NCI-H2081 (cell line): ENCODE measurements at places on chromosomes 5 and 9.
A peak's percentile ranks its signal among the peaks of the same experiment; 100 is the strongest.

DNA sequence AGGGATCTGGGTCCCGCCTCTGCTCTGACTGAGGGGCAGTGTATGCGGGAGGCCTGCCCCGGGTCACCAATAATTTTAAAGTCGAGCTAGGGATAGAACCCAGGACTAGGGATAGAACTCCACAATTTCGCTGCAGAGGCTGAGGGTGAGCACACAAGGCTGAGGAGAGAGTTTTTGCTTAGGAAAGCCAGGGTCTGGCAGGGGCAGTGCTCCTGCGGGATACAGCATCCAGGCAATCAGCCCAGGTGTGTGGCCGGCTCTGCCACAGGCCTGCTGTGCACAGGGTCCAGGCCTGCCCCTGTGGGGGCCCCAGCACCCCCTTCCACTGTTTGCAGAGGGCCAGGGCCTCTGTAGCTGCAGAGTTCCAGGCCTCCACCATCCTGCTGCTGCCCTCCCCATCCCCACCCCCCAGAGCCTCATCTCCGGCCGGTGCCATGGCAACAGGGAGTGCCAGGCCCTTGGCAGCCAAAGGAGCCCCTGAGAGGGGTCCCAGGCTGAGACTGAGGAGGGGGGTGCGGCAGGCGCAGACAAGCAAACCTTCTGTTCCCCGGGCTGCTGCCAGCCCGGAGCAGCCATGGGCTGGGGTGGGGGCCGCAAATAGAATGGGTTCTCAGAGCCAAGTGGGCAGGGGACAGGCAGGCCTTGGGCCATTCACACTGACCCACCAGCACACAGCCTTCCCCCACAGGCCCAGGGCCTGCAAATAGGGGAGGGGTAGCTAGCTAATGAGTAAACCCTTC is 8.6 kb downstream of the PDGFRB start:
- DNase-seq = no peak

GRCh38 chr9:127153501-127153900 is 31.1 kb upstream of the ANGPTL2 start:
- no peak for DNase-seq

- DNase-seq = no peak
These were observed 508 bp downstream of the MOCS2 start for GRCh38 chr5:53109056-53109442.

DNA sequence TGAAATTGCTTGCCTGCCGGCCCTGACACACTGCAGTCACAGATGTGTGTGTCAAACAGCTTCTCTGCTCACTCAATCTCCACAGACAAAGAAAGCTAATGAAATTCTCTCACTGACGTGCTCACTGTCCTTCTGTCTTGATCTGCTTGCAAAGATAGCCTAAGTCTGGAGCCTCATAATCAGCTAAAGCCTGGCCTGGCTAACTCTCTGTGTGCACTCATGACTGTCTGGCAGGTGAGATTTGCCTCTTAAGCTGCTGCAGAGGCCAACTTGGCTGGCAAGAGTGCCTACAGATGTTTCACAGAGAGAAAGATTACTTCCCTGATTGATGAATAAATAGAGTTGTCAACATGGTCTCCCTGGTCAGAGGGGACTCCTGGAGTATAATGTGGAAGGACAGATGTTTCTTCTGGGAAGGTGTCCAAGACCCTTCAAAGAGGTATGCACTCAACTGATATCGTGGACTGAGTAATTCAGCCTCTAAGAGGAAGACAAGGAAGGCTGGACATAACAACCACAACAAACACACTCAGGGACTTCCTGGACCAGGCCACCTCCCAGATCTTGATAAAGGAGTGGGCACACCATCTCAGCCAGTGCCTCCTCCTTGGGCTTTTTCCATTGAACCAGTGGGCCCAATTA is 362.0 kb downstream of the SPOCK1 start:
- peak; percentile 17 for DNase-seq

DNA sequence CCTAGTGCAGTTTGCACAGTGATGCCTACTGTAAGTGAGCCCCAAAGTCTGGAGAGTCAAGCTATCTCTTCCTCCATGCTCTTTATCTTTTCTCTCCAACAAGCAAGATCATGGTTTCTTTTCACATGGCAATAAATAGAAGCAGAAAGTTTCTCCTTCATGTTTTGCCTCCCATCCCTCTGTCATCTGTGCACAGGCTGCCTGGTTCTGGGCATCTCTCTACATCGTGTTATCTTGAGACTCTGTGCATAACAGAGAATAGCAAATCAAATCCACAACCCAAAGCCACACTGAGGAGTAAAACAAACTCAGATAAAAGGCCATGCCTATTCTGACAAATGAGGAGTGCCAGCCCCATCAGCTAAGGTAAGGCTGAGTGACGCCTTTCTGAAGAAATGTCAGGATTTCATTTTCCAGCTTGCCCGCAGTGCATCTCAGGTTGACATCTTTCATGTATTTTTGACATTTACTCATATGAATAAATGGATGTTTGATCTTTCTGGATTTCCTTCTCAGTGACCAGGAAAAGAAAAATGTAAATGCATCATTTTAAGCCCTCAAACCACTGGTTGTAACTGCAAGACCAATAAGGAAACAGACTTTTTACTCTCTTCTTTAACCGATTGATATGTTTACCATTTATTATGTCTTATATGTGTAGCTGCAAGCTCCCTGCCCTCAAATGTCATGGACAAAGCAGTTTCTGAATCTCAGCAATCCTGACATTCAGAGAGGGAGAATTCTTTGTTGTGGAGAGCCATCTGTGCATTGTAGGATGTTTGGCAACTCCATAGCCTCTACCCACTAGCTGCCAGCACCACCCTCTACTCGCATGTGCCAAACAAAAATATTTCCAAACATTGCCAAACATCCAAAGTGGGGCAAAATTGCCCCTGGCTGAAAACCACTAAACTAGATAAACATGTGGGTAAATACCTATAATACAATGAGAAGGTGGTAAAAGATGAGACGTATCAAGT is 49.2 kb upstream of the ACO1 start:
- no peak for DNase-seq

- peak; percentile 70 for DNase-seq
These were observed 84.5 kb downstream of the RFX3 start for GRCh38 chr9:3441197-3441816.

DNA sequence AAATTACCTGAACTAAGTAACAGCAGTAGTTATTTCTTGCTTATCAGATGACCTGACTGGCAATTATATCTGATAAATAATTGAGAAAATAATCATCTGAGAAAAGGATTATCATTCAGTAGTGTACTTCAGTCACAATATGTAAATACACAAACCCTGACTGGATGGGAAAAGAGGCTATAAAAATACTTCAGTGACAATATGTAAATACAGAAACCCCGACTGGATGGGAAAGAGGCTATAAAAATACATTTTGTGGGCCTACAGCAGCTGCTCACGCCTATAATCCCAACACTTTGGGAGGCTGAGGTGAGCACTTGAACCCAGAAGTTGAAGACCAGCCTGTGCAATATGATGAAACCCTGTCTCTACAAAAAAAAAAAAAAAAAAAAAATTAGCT is 11.1 kb downstream of the UBAP2 start:
- no peak for DNase-seq

GRCh38 chr9:79583952-79584654 is 12.3 kb downstream of the TLE4 start:
- DNase-seq = no peak
